ENCODE measurements at places on chromosomes 11 and 22.

DNA sequence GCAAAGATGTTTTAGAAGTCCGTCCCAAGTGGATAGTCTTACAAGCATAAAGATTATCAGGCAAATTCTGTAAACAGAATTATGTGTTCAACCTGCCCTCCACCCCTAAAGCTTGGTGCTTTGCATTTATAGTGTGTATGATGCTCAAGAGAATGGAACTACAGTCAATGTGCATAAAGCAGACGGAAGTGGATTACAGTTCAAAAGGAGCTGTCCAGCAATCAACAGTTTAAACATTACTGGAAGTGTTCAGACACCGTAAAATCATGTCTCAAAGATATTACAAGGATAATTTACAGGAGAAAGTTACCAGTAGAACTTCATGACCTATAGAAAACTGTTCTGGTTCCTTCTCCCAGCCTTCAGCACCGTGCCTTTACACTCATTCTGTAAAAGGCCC, 1.0 kb downstream of the RIC3 start:
- DNase-seq: no peak

GRCh38 chr22:50508897-50509296, 873 bp downstream of the NCAPH2 start:
- no peak for DNase-seq

GRCh38 chr22:39351689-39352214, 2.0 kb downstream of the SYNGR1 start:
- DNase-seq: peak; percentile 91

DNA sequence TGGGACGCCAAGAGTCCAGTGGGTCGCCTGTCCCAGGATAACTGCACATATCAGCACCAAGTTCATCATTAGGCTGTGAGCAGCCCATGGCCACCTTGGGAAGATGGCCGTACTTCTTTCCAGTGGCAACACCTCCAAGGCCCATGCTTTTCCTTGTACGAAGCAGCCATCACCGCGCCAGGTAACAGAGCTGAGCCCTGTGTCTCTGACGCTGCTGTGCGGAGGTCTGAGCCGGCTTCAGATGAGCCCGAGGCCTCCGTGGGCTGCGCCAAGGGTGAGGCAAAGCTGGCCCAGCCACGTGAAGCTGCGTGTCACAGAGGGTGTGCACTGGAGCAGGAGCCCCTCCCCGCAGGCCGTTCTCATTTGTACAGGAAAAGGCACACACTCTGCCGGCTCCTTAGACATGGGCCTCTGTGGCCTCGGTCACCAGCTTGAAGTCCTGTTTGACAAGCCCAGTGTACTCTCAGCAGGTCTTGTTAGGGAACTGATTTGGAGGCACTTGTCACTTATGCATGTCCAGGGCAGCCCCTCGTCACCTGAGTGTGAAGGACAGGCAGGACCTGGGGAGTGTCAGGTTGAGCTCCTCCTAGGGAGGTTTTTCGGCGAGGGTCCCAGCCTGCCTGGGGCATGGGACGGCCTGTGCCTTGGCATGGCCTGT, 401.5 kb downstream of the TBC1D22A start:
- DNase-seq: no peak

DNA sequence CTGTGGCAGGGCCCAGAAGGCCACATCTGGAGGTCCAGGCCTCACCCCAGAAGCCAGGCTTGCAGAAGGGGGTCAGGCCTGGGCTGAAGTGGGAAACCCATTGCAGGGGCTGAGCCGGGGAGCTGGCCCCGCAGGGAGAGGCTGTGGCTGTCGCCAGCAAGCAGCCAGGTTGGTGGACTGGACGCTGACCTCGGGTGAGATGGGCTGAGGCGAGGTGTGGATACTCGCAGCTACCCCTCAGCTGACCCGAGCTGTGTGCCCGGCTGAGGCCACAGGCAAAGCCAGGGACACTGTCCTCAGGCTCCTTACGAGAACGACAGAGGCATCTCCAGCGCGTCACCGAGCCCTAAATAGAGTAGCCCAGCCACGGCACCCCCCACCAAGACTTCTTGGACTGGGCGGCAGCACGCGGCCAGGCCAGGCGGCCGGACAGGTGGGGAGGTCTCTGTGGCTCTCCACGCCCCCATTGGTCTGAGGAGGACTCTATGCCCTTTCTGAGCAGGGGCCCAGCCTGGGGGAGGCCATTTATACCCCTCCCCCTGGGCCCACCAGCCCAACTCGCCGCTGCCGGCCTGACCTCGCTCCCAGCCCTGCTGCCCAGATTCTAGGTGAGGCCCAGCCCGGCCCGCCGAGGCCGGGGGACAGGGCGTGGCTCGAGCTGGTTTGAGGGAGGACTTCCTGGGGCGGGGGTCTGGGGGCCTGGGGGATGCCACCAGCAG, at the start of gene TNNI2:
Gene TNNI2 (plus strand): TSS at position 556 of the 719 bp plus-strand sequence. CDS start 716 bp downstream, outside the sequence.
- no peak for DNase-seq

DNA sequence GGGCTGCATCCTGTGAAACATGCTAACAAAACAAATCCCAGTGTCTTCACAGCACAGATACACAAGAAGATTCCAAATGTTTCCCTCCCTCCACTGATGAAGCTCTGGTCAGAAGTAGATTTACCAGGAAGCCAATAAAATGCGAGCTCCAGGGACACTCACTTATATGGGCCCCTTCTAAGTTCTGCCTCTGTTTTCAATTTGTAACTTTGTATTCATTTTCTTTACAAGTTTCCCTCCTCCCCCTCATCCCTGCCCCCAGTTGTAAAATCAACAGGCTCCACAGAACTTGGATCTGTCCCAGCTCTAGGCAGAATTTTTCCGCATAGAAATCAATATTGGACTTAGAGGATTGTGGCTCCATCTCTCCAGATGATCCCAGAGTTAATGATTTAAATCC, 48.1 kb upstream of the ME3 start:
- no peak for DNase-seq

DNA sequence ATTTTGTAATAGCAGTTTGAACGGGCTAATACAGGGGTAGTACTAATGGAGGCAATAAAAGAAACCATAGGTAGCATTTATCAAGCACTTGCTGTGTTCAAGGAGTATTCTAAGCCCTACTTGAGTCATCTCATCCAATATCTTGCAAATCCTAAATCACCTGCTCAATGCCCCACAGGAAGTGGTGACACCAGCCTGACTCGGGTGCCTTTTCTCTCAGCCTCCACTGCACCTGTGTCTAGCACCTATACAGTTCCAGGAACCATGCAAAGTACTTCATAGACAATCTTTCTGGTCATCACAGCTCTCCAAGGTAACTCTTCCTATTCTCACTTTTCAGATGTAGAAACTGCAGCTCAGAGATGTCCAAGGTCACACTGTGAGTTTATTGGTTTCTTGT, 98.0 kb downstream of the PRR5L start:
- no peak for DNase-seq

DNA sequence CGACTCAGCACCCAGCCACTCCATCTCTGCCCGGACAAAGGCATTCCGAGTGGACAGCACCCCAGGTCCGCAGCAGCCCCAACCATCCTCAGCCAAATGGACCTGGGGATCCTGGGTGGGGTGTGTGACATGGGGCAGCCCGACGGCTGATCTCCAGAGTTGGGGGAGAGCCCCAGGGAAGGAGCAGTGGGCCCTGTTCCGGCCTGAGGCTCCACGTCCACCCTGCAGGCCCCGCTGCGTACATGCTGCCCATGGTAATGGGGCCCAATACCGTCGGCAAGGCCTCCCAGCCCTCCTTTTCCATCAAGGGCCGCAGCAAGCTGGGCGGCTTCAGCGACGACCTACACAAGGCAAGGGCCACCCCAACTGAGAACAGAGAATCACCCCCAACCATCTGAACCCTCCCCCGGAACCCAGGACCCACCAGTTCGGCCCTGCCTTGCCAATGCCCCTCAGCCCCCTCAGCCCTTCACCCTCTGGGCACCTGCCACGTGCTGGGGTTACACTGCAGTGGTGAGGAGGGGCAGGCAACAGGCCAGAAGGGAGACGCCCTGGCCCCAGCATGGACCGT, 5.4 kb downstream of the SCGB1C1 start:
- no peak for DNase-seq

DNA sequence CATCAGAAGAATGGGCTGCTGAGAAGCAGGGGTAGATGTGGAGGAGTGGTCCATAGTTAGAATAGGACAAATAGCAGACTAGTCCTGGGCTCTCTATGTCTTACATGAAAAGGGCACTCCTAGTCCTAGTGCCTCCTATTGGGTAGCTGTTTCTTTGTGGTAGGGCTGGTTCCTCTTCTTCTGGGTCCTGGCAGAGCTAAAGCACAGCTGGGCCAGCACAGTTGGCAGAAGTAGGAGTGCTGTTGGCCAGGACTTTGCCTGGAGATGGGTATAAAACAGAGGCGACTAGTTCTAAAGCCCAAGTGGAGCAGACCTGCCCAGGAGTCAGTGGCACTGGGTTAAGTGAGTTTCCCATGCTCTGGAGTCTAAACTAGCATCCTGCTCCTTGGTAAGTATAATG, 55.2 kb downstream of the PPFIBP2 start:
- DNase-seq: no peak

- no peak for DNase-seq
These were observed 462 bp downstream of the UBE2L6 start for GRCh38 chr11:57566905-57567514.

- peak; percentile 7 for DNase-seq
These were observed 87.2 kb downstream of the WNT7B start for GRCh38 chr22:45889539-45890350.

DNA sequence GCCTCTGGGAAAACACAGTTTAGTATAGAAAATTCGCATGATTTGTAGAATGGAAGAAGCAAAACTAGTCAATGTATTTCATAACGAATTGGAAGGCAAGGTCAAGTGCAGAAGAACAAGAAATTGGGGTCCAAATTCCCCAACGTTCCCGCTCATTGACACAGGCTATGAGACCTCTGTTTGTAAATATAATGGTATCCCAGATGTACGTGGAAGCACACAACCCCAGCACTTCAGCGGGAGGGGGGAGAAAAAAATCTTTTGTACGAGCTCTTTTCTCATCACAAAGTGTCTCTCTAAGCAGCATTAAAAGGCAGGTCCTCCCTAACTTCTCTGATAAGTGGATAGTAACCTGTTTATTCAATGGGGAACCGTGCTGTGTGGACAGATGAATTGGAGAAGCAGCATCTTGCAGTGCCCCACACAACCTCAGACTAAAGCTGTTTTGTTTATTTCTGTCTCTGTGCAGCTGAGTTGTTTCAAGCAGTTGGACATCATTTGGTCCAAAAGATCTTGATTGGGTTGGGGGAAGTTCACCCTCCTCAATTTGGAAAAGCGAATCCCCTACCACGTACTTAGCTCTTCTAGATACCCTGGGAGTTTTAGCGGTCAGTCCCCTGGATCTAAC, 1.1 kb upstream of the GAB2 start:
- DNase-seq: no peak

DNA sequence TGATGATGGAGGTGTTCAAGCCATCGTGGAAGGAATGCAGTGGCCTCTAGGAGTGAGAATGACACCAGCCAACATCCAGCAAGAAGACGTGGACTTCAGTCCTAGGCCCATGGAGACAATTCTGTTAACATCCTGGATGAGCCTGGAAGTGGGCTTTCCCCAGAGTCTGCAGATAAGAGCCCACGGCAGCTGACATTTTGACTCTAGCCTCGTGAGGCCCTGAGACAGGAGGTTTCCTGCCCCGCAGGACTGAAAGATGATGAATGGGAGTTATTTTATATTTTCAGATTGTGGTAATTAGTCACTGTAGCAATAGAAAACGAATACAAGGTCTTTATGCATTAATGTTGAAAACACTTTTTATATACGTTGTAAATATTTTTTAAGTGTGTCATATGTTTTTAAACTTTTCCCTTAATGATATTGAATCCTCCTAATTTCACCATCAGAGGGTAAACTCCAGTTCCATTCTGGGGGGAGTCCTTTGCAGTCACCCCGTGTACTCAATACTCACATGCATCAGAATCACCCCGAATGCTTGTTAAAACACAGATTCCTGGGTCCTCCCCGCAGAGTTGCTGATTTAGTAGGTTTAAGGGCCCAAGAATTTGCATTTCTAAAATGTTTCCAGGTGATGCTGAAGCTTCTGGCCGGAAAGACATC, 570 bp upstream of the TPCN2 start:
- DNase-seq: no peak

DNA sequence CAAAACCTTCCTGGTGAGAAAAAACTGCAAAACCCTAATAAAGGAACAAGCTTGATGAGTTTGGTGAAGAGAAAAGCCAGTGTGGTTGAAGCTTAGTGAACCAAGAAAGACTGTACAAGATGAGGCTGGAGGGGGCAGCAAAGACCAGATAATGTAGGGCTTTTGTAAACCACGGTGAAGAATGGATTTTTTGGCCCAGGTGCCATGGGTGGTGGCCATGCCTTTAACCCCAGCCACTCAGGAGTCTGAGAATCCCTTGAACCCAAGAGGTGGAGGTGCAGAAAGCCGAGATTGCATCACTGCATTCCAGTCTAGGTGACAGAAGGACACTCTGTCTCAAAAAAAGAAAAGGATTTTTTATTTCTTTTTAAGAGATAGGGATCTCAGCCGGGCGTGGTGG, 5.0 kb upstream of the ZDHHC5 start:
- DNase-seq: no peak

- DNase-seq: no peak
These were observed 26.2 kb upstream of the SLC37A2 start for GRCh38 chr11:125036933-125037332.

DNA sequence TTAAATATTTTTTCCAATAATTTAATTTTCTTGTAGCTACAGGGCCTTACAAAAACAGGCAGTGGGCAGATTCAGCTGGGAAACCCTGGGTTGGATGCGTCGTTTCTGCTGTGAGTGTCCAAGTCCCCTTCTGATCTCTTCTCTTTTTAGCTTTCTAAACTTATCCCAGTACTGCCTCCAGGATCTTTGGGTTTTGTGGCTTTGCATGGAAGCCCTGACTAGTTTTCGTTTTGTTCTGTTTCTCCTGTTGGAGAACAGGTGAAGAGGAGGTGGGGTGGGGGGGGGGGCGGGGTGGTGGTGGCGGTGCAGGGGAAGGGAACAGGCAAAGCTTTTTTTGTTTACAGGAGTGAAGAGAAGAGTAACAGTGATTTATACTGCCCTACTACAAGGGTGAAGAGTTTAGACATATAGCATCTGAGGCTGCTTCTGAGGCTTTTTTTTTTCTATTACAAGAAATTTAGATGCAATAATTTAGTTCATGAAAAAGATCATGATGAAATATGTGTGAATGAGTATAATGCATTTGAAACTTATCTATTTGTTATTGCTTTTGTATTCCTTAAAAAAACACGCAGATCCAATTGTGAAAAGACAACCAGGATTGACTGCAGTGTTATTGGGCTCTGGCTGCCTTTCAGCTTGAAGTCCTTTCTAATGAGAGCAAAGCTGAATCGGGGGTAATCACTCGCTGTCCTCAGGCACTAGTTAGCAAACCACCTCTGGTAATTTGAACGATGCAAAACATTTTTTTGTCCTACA, 142.9 kb downstream of the NCAM1 start:
- no peak for DNase-seq
